ENCODE measurements at places on chromosomes 5 and 9.

- no peak for DNase-seq
Measured at GRCh38 chr5:104019956-104020355, 457.4 kb upstream of the NUDT12 start.

DNA sequence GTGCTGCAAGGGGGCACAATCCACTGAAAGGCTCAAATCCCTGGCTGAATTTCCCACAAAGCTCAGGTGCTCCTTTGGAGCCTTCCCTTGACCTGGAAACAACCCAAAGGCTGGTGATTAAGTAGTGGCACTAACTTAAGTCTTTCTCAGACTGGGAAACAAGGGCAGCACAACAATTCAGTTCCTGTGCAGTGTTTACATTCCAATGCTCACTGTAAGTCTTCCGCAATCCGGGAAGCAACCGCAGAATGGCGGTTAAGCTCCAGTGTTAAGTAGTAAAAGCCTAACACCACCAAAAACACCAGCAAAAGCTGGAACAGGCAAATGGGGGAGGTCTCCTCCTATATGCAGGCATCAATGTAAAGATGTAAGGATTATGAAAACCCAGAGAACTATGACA lies 117.2 kb downstream of the TRPM3 start:
- peak; percentile 57 for DNase-seq

- DNase-seq: no peak
Measured at GRCh38 chr5:3593771-3594509, 1.7 kb upstream of the IRX1 start.

DNA sequence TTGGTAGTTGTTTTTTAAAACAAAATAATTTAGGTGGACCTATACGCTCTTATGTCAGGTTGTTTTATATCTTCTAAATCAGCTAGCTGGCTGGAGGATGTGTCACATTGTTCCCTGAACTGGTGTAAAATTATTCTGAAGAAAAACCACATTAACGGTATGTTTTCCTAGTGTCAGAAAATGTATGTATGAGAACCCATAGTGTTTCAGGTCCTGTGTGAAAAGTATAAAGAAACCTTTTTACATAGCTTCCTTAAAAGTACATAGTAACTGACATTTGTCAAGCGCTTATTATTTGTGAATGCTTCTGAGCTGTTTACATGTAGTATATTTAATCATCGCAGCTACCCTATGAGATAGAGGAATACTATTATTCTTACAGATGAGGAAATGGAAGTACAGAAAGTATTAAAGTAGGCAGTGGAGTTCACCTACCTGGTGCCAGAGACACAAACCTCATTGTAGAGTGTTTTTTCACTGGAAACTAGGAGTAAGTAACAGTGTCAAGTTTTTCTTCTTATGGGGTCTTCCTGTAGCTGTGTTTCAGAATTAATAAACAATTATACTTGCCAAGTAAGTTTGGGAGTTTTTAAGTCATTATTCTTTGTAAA lies 10.4 kb upstream of the FAM120AOS start:
- DNase-seq: no peak

DNA sequence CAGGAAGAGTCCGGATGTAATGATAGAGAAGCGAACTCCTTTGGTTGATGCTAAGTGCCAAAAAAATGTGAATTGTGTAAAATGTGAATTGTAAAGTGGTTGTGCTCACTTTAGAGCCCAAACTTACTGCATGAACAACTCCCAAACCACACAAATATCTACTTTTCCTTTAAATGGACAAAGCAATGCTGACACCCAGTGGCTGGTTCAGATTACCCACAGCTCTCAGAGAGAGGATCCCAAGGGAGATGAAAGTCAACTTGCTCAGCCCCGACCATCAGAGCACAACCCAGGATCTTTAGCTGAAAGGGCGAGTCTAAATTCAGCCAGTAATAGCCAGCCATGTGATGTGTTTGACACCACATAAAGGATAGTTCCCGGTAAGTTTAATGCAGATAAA lies 133.7 kb downstream of the NMUR2 start:
- DNase-seq: peak; percentile 5

DNA sequence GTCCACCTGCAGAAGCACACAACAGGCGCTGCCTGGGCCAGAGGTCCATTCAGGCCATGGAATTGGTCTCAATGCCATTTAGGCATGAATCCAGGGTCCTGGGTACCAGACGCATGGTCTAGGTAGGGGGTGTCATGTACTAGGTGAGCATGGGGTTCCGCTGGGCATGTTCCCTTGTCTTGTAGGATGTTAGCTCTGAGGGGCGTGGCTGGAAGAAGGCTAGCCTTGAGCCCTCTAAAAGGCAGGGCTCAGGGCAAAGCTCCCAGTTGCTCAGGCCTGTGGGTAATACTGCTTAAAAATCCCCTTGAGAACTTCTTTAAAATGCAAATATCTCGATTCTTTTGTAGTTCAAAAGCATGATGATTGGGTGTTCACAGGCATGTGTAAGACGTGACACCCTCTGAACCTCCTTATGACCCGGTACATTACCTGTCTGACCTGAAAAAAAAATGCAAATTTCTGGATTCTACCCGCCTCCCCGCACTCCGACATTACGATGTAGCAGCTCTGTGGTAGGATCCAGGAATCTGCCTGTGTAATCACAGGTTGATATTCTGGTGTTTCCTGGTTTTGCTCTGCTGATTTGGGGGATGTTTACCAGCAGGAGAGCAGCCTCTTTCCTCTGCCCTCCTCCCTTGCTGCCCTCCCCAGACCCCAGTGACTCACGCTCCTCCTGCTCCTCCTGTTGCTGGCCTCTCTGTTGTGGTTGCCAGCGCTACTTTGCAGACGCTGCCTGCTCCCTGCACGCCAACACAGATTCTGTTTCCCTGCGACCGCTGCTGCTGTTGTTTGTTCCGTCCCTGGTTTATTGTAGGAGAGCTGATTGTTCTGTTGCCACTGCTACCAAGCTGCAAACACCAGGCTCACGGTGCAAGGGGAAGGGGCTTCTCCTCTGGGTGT lies 5.7 kb downstream of the TMC1 start:
- peak; percentile 96 for DNase-seq

- DNase-seq: peak; percentile 11
Measured at GRCh38 chr5:20649966-20650365, 662.0 kb upstream of the CDH18 start.

- DNase-seq: peak; percentile 71
Measured at GRCh38 chr5:36944607-36945225, 68.1 kb downstream of the NIPBL start.

- peak; percentile 63 for DNase-seq
Measured at GRCh38 chr9:115883467-115884329, 269.9 kb upstream of the PAPPA start.

DNA sequence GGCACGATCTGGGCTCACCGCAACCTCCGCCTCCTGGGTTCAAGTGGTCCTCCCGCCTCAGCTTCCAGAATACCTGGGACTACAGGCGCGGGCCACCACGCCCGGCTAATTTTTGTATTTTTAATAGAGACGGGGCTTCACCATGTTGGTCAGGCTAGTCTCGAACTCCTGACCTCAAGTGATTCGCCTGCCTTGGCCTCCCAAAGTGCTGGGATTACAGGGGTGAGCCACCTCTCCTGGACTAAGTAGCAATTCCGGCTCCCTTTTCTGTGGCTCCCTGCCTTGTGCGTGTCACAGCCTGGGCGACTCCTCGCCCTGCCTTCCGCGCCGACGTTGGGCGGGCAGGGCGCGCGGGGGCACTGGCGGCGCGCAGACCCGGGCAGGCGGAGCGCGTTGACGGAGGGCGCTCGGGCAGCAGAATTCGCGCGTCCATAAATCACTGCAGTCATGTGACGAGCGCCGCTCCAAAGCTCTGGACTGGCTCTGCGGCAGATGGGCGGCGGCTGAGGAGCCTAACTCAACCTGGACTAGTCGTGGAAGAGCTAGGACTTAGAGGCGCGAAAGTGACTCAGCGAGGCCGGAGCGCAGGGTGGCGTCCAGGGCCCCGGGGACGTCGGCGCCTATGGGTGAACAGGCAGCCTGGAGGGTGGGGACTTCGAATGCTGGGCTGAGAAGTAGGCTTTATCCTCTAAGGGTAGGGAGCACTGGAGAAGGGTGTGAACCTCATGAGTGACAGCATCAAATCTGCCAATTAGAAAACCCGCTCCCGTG lies 1.4 kb upstream of the CIZ1 start:
- DNase-seq: peak; percentile 84

DNA sequence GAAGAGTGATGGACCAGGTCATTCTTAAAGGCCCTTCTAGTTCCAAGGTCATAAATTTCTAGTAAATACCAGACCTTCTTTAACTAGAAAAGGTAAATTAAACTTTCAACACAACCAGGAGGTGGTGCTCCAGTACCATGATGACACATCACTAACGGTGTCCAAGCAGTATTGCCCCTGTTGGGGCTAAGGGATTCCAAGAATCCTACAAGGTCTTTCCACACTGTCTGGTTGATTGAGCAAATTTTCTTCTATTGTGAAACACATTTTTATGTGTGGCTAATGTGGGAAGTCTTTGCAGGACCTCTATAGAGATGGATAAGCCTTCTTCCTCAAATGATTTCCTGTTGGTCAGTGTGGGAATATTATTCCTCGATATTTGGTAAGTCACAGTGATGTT lies 459.6 kb upstream of the PAPPA start:
- peak; percentile 96 for DNase-seq

DNA sequence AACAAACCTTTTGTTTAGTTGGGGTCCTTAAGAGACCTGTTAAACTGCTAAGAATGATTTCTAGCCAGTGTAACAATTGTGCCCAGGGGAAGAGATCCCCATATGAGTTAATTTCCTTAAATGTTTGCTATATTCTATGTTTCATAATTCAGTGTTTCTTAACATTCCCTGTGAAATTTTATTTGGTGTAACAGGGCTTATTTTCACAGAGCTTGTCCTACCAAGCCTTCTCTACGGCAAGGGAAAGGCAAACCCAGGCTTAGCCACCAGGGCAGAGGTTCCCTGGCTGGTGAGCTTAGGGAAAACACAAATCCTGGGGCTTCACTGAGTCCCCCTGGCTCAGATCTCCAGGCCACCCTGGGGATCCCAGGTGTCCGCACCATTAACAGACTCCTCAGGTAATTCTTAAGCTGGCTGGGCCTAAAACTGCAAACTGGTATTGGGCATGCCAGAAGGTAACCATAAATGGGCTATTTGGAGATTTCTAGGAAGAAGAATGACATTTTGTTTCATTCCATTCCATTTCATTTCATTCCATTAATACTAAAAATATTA lies 17.0 kb upstream of the LCP2 start:
- DNase-seq: no peak

Measured in iris pigment epithelial cell (primary cell).